T-helper 17 cell (primary cell): ENCODE measurements at places on chromosomes 3 and 15.

DNA sequence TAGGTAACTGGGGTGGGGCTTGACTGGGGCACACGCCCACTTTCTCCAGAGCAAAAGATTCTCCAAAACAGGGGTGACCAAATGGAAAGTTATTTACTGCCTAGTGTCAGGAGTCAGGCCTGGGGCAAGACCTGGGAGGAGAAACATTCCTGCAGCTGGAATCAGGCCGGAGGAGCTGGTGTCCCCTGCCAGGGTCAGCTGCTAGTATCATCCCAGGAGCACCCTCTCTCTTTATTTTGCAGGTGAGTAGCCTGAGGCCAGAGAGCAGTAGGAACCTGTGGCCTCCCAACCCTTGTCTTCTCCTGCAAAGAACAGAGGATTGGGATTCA lies 32.9 kb downstream of the DNAJB8 start:
- no peak for DNase-seq
- no peak overlapping the region for H3K4me3 ChIP-seq
- H3K27me3 ChIP-seq: peaks cover 69% of the 10 kb centered on the region
- H3K36me3 ChIP-seq: peaks cover 12% of the 10 kb centered on the region
- H3K4me1 ChIP-seq: peaks cover 10% of the 10 kb centered on the region

GRCh38 chr3:148075771-148076716 lies 621.7 kb upstream of the AGTR1 start:
- no peaks in the 10 kb centered on the region for H3K4me1 ChIP-seq
- no peaks in the 10 kb centered on the region for H3K27me3 ChIP-seq
- no peak overlapping the region for H3K4me3 ChIP-seq
- no peak overlapping the region for H3K27ac ChIP-seq
- no peaks in the 10 kb centered on the region for H3K36me3 ChIP-seq

GRCh38 chr3:48187579-48188265 lies 495 bp downstream of the CDC25A start:
- no peaks in the 10 kb centered on the region for H3K36me3 ChIP-seq
- no peak overlapping the region for H3K27ac ChIP-seq
- peaks cover 13% of the 10 kb centered on the region for H3K4me1 ChIP-seq
- H3K27me3 ChIP-seq: peaks cover 11% of the 10 kb centered on the region
- peak; percentile 29 for DNase-seq

DNA sequence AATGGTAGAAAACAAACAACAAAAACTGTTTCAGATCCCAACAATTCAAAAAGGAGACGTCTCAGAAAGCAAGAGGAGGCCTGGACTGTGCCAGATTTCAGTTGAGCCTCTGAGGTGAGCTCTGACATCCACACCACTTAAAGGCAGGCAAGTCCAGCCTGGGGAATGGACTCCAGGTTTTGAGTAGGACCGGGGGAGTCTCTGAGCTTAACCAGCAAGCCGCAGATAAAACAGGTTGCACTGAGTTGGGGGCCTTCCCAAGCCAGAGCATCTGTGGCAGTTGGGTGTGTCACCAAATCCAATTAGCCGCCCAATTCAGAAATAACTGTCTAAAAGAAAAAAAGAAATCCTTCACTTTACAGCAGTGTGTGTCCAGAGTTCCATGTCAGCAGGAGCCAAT lies 54.7 kb downstream of the OXNAD1 start:
- H3K36me3 ChIP-seq: peaks cover 15% of the 10 kb centered on the region
- peak overlapping the region; percentile 96 for H3K27ac ChIP-seq
- H3K4me1 ChIP-seq: peaks cover 36% of the 10 kb centered on the region
- no peaks in the 10 kb centered on the region for H3K27me3 ChIP-seq

GRCh38 chr15:68431792-68432401 lies at the start of gene ITGA11:
Gene ITGA11 (minus strand): TSS chr15:68432163. CDS start chr15:68432066, 97 bp downstream.
- H3K4me1 ChIP-seq: peaks cover 4% of the 10 kb centered on the region
- DNase-seq: no peak

GRCh38 chr15:70853318-70853972 lies 512 bp downstream of the LARP6 start:
- peaks cover 4% of the 10 kb centered on the region for H3K4me1 ChIP-seq
- H3K4me3 ChIP-seq: peak overlapping the region; percentile 79

DNA sequence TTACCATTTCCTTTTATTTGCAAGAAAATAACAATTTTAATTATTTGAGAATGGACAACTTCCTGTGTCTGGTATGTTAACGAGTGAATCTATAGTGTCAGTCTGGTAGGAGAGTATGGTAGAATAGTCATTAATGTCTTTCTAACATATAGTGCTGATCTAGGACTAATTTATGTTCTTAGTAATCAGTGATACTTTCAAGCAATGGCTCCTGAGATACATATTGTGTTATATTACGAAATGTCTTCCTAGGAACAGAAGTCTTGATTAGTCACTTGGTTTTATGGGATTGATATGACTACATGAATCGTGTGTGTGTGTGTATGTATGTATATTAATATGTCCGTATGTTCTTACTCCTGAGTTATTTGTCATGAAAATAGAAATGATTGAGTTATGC lies 66.6 kb upstream of the PAQR5 start:
- H3K4me1 ChIP-seq: no peaks in the 10 kb centered on the region
- H3K4me3 ChIP-seq: no peak overlapping the region
- H3K36me3 ChIP-seq: peaks cover 7% of the 10 kb centered on the region
- H3K27ac ChIP-seq: no peak overlapping the region

DNA sequence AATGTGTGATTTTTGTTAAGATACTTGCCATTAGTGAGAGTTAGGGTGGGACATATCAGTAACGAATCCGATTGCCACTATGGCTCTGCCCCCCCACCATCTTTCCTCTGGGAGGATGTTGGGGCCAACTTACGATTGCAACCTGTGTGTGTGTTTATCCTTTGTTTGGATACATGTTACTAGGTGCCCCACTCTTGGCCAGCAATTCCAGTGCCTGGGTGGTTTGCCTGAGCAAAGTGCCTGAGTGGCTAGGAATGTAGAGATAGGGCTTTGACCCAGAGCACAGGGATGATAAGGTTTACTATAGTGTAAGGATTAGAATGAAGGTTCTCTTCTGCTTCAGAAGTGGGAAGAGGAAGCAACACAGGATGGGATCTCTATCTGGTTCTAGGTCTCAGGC lies 231.8 kb downstream of the TP63 start:
- peaks cover 3% of the 10 kb centered on the region for H3K4me1 ChIP-seq
- H3K36me3 ChIP-seq: no peaks in the 10 kb centered on the region
- H3K27ac ChIP-seq: no peak overlapping the region
- peaks cover 31% of the 10 kb centered on the region for H3K27me3 ChIP-seq
- no peak for DNase-seq

- no peak overlapping the region for H3K4me3 ChIP-seq
- H3K4me1 ChIP-seq: no peaks in the 10 kb centered on the region
- H3K27me3 ChIP-seq: no peaks in the 10 kb centered on the region
- H3K36me3 ChIP-seq: no peaks in the 10 kb centered on the region
Measured at GRCh38 chr15:95872366-95872771, 458.1 kb upstream of the NR2F2 start.

DNA sequence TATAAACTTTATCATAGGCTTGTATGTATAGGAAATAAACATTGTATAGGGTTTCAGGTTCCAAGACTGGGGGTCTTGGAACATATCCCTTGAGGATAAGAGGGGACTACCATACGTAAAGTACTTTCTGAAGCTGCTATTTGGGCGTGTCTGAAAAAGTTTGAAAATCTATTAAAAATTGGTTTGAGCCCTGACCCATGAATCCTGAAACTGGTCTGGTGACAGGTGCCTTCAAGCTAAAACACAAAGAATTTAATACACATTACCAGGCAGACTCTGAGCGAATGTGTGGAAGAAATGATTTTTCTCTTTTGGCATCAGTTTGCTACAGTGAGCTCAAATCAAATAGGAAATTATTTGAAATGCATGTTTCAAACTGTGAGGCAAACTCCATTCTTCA lies 16.3 kb downstream of the TF start:
- H3K27me3 ChIP-seq: peaks cover 44% of the 10 kb centered on the region
- DNase-seq: no peak
- no peaks in the 10 kb centered on the region for H3K36me3 ChIP-seq
- no peaks in the 10 kb centered on the region for H3K4me1 ChIP-seq

- no peaks in the 10 kb centered on the region for H3K27me3 ChIP-seq
- DNase-seq: no peak
- H3K4me3 ChIP-seq: no peak overlapping the region
- no peaks in the 10 kb centered on the region for H3K36me3 ChIP-seq
Measured at GRCh38 chr15:95865330-95865739, 465.2 kb upstream of the NR2F2 start.

DNA sequence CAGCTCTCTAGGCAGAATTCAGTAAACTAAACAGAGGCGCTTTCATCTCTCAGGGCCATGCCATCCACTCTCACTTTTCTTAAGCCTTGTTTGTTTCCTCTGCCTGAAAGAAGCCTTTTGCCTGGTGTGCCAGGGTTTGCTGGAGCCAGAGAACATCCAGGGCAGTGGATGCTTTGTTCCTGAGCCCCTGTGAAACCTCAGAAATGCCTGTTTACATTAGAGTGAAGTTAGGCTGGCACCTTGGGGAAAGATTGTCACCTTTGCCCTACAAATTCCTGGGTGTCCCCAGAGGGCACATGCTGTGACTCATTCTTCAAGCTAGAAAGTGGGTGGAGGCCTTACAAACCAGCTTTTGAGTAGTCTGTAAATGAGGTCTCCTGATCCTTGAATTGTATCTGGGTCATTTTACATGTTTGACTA lies 10.7 kb upstream of the TRAK1 start:
- no peaks in the 10 kb centered on the region for H3K27me3 ChIP-seq
- DNase-seq: no peak
- H3K4me1 ChIP-seq: peaks cover 52% of the 10 kb centered on the region
- H3K36me3 ChIP-seq: peaks cover 2% of the 10 kb centered on the region

DNA sequence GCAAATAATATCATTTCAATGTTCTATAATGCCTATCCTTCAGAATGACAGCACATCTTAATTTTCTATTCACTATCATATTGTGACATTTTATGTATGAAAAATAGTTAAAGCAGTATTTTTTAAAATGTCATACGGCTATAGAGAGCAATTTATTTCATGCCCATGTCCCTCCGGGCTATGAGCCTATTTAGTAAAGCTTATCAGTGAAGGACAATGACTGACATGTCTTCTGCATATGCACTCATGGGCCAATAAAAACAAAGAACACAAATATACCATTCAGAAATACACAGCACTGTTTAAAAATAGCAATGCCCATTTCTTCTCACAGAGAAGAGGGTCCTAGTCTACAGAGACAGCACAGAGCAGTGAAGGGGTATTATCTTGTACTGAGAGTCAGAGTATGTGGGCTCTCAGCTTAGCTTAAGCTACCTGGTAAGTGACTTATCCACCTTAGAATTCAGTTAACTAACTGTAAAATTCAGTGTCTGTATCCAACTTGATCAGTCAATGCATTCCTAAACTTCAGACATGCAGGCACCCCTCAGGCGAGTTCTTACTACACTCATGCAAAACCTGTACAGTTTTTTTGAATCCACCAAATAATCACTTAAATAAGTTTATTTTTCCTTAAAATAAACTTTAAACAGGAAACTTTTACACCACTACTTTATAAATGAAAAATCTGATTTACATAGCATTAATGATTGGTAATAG lies 9.0 kb downstream of the GOLIM4 start:
- no peak overlapping the region for H3K4me3 ChIP-seq
- H3K36me3 ChIP-seq: no peaks in the 10 kb centered on the region
- no peaks in the 10 kb centered on the region for H3K4me1 ChIP-seq

- H3K4me1 ChIP-seq: peaks cover 2% of the 10 kb centered on the region
- no peak overlapping the region for H3K27ac ChIP-seq
- H3K27me3 ChIP-seq: peaks cover 40% of the 10 kb centered on the region
- no peak overlapping the region for H3K4me3 ChIP-seq
- no peaks in the 10 kb centered on the region for H3K36me3 ChIP-seq
Measured at GRCh38 chr15:93420050-93420452, 331.0 kb upstream of the RGMA start.

GRCh38 chr3:23840521-23840920 lies 34.8 kb downstream of the UBE2E1 start:
- no peaks in the 10 kb centered on the region for H3K27me3 ChIP-seq
- no peak for DNase-seq
- H3K36me3 ChIP-seq: peaks cover 4% of the 10 kb centered on the region
- peaks cover 35% of the 10 kb centered on the region for H3K4me1 ChIP-seq
- no peak overlapping the region for H3K27ac ChIP-seq

- H3K36me3 ChIP-seq: peaks cover 6% of the 10 kb centered on the region
- H3K4me3 ChIP-seq: peak overlapping the region; percentile 43
- H3K27me3 ChIP-seq: peaks cover 64% of the 10 kb centered on the region
- no peak for DNase-seq
- H3K4me1 ChIP-seq: peaks cover 15% of the 10 kb centered on the region
Measured at GRCh38 chr3:127820221-127820825, 2.0 kb downstream of the MGLL start.

DNA sequence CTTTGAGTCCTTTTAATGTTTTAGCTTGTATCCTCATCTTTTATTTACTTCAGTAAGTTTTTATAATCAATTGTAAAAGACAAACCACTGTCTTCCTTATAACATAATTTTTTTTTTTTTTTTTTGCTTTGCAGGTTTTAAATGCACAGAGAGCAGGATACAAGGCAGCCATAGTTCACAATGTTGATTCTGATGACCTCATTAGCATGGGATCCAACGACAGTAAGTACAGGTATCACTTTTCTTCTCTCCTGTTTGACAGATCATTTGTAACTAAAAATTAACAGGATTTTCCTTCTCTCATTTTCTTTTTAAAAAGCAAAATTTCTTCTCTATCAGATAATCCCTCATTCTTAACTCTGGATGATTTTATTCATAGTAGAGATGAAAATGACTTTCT lies 75.4 kb downstream of the PFN2 start:
- DNase-seq: no peak
- peaks cover 4% of the 10 kb centered on the region for H3K36me3 ChIP-seq
- no peaks in the 10 kb centered on the region for H3K27me3 ChIP-seq
- no peak overlapping the region for H3K27ac ChIP-seq
- peaks cover 11% of the 10 kb centered on the region for H3K4me1 ChIP-seq

DNA sequence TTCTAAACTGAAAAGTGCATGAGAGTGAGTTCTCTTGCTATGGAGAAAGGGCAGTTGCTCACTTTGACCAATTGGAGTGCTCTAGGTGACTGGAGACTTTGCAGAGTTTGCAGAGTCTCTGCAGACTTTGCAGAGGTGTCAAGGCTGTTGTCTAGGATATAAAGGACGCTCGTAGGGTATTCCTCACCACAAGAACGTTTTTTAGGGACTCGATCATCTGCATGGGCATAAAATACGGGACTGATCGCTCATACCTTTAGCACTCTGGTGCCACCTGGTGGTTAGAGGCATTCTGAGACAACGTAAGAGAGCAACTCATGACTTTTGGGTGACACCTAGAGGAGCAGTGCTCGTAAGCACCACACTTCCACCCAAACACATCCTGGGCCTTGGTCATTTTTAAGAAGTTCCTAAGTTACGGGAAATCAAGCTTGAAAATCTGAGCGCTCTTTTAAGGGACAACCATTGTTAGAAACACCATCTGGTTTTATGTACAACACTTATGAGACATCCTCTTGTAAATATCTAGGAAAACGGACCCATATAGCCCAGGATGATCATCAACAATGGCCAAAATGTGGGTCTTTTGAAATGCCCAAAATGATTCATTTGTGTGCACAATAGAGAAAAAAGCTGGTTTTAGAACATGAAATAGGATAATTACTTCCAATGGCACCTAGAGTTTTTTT lies 51.6 kb upstream of the XCR1 start:
- H3K27me3 ChIP-seq: no peaks in the 10 kb centered on the region
- no peak overlapping the region for H3K4me3 ChIP-seq
- H3K4me1 ChIP-seq: peaks cover 6% of the 10 kb centered on the region
- H3K36me3 ChIP-seq: no peaks in the 10 kb centered on the region
- DNase-seq: peak; percentile 71

- no peaks in the 10 kb centered on the region for H3K36me3 ChIP-seq
- no peak for DNase-seq
- H3K4me1 ChIP-seq: peaks cover 6% of the 10 kb centered on the region
- H3K27me3 ChIP-seq: peaks cover 7% of the 10 kb centered on the region
- H3K4me3 ChIP-seq: peak overlapping the region; percentile 31
Measured at GRCh38 chr15:68384451-68385239, 47.3 kb downstream of the ITGA11 start.

- H3K27ac ChIP-seq: no peak overlapping the region
- H3K36me3 ChIP-seq: peaks cover 6% of the 10 kb centered on the region
- H3K4me1 ChIP-seq: no peaks in the 10 kb centered on the region
- H3K27me3 ChIP-seq: no peaks in the 10 kb centered on the region
- H3K4me3 ChIP-seq: no peak overlapping the region
Measured at GRCh38 chr15:39961051-39961450, 27.1 kb downstream of the EIF2AK4 start.
